ENCODE measurements at places on chromosomes 12 and 14.

DNA sequence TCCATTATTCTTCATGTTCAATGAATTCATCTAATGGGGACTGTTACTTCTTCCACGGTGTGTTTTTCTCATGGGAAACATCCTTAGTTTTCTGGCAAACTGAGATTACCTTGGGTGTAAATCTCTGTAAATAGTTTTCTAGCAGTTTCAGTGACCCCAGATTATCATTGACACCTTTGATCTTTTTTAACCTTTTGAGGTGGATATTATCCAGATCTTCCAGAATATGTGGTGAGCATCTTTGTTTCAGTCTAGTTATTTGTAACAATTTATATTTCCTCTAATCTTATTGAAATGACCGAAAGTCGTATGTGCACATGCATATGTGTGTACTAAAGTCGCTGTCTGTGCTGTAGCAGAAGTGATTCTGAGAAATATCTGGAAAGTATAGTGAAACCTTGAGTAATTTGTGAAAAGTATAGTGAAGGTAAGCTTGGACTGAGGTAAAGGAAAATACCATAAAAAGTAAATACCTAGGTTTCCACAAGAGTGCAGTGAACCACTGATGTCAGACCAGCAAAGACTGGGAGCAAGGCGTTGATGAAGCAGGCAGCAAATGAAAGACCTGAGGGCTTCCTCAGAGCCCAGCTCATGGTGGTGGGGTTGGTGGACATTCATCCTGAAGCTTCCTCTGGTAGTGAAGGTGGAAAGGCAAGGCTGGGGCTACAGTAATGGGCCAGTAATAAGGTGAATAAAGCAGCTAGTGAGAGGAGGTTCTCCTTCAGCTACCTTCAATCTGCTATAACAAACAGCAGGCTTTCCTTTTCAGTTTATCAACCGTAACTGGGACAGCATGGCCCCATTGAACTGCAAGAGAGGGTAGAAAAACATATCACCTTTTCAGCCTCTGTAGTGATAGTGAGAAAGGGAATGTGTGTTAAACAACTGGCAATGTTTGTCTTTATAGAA lies 480.2 kb upstream of the FBXO33 start:
- DNase-seq, result no peak

GRCh38 chr12:119642986-119643385 lies 24.9 kb upstream of the PRKAB1 start:
- DNase-seq, result no peak

GRCh38 chr14:85090681-85091080 lies 439.3 kb upstream of the FLRT2 start:
- no peak for DNase-seq

- no peak for DNase-seq
These were observed 69.7 kb downstream of the ARF6 start for GRCh38 chr14:49962621-49963020.

- no peak for DNase-seq
These were observed 208.2 kb upstream of the TMTC1 start for GRCh38 chr12:29991924-29992323.

DNA sequence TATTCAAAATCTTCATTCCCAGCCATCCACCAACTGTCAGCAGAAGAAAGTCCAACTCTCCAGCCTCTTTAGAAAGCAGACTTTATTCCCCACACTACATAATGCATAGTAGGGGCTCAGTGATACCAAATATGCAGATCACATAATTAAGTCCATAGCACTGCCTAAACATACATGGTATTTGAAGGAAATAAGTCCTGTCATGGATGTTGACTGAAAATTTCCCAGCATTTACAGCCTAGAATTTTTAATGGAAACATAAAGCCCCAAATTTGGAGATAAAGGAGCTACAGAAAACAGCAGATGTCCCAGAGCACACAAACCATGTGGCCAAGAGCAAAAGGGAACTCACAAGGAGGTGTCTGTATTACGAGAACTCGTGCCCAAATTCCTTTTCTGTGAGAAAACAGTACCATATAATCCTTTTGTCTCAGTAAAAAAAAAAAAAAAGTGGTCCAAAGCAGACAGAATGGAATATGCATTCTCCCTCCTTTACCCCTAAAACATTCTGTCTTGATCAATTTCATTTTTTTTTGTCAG lies 920.5 kb downstream of the NRXN3 start:
- no peak for DNase-seq

DNA sequence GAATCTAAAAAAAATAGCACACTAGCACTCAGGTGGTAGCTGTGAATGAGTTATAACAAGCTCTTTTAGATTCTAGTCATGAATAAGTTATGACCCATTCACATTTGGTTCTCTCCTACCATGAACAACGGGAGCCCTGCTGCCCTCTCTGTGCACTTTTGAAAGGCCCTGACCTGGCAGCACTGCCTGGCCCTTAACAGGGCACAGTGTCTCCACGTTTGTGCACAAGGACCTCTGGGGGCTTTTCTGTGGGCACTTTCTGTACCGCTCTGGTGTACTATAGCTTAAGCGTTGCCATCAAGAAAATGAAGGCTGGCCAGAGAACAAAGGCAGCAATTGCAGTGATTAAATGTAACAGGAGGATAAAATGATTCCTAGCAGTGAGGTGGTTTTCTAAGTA lies 21.2 kb downstream of the CCDC92 start:
- DNase-seq, result no peak

GRCh38 chr12:64389154-64389553 lies 1.4 kb downstream of the C12orf56 start:
- no peak for DNase-seq

- no peak for DNase-seq
These were observed 4.5 kb upstream of the DPF3 start for GRCh38 chr14:72898448-72898847.

GRCh38 chr12:94769047-94769420 lies 118.7 kb upstream of the TMCC3 start:
- no peak for DNase-seq

GRCh38 chr14:104805326-104805678 lies 4.4 kb downstream of the ZBTB42 start:
- DNase-seq, result no peak

DNA sequence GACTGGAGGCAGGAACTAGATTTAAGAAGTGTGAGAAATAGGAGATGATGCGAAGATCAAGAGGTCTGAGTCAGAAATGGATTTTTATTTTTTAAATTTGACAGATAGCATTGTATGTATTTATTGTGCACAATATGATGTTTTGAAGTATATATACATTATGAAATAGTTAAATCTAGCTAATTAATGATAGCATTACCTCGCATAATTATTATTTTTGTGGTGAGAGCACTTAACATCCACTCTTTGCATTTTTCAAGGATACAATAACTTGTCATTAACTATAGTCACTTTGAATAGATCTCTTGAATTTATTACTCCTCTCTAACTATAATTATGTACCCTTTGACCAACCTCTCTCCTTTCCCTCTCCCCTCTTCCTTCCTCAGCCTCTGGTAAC lies 3.7 kb downstream of the SMOC1 start:
- no peak for DNase-seq

DNA sequence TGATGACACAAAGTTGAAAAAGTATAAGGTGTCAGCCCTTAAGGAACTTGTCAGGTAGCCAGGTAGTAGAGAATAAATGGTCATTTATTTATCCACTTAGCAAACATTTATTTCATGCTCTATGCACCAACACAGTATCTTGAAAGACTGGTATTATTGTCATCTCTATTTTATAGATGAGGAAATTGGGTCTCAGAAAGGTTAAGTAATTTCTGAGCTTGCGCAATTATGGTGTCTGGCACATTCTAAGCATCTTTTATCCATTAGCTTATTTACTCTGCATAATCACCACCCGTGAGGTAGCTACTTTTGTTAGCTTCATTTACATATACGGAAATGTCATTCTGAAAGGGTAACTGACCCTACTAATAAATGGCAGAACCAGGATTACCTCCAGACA lies 2.5 kb upstream of the UTP20 start:
- no peak for DNase-seq

GRCh38 chr12:101493556-101493955 lies 18.4 kb downstream of the SPIC start:
- DNase-seq, result no peak

- DNase-seq, result no peak
These were observed 5.8 kb downstream of the RAB21 start for GRCh38 chr12:71760471-71760870.

DNA sequence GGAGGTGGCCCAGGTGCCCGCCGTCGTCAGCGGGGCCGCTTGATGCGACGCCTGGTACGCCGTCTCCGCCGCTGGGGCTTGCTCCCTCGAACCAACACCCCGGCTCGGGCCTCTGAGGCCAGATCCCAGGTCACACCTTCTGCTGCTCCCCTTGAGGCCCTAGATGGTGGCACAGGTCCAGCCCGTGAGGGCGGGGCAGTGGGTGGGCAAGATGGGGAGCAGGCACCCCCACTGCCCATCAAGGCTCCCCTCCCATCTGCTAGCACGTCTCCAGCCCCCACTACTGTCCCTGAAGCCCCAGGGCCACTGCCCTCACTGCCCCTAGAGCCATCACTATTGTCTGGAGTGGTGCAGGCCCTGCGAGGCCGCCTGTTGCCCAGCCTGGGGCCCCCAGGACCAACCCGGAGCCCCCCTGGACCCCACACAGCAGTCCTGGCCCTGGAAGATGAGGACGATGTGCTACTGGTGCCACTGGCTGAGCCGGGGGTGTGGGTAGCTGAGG lies 5.5 kb downstream of the LRP10 start:
- no peak for DNase-seq

GRCh38 chr14:74582910-74583581 lies 29.0 kb downstream of the LTBP2 start:
- DNase-seq, result no peak

- no peak for DNase-seq
These were observed 204.3 kb downstream of the ASCL1 start for GRCh38 chr12:103161582-103162362.

- no peak for DNase-seq
These were observed 958.4 kb downstream of the SLC6A15 start for GRCh38 chr12:83954071-83954789.

- no peak for DNase-seq
These were observed 78.8 kb downstream of the PAPOLA start for GRCh38 chr14:96581026-96581425.

GRCh38 chr14:52342849-52343596 lies 28.9 kb downstream of the PTGER2 start:
- no peak for DNase-seq

GRCh38 chr14:33634631-33635030 lies 316.2 kb downstream of the EGLN3 start:
- DNase-seq, result no peak

GRCh38 chr12:29273178-29273843 lies 107.7 kb downstream of the ERGIC2 start:
- no peak for DNase-seq

DNA sequence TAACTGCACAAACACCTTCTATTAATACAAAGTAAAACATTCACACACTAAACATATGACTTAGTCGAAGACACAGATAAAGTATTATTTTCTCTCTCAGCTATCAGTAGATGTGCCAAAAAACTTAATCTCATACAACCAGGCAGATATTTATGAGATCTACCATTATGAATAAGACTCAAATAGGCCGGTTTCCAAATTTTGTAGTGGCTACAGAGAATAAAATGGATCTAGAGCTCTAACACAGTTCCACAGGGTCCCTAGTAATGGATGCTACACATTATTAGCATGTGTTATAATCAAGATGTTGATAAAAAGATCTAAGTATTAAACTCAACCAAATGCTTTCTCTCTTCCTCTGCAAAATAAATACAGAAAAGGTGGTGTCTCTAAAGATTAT lies 10.4 kb downstream of the SAV1 start:
- DNase-seq, result no peak

- DNase-seq, result no peak
These were observed 10.9 kb upstream of the ADSS1 start for GRCh38 chr14:104712881-104713734.

DNA sequence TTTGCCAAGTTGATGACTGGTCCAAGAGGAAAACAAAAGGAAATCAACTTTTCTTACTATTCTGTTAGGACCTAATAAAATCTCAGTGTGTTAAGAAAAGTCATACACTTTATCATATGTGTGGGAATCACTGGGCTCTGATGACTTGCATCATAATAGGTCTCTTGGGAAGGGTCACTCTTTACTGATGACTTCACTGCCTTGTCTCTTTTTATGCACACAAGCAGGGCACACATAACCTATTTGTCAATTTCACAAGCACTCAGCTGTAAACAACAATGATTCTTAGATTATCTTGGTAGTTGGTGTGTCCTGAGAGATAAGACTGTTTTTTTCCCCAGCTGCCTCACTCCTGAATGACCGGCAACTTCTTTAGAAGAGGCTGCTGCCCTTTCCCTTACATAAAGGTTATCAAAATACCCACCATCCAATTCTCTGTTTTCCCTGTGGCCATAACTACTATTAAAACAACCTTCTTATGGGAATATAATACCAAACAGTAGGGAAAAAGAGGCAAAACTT lies 50.9 kb upstream of the INSM2 start:
- DNase-seq, result no peak

- no peak for DNase-seq
These were observed 192.2 kb downstream of the PRKD1 start for GRCh38 chr14:29735459-29735858.

GRCh38 chr12:33663000-33663654 lies 223.5 kb upstream of the SYT10 start:
- DNase-seq, result no peak

DNA sequence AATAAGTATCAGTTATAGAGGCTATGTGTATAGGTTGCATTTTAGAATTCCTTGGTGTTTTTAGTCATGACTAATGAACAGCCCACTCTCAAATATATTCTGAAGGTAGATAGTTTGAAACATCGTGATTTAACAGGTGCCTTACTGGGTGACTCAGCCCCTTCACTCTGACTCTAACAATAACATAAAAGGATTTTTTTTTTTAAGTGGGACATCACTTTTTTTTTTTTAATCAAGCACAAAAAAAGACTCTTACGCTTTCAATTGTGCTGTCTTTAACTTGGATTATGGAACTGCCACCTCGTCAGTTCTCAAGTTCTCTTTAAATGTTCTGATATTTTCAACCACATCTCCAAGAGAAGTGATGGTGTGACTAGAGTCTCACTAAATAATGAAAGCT lies 46.6 kb downstream of the PPFIA2 start:
- DNase-seq, result no peak

DNA sequence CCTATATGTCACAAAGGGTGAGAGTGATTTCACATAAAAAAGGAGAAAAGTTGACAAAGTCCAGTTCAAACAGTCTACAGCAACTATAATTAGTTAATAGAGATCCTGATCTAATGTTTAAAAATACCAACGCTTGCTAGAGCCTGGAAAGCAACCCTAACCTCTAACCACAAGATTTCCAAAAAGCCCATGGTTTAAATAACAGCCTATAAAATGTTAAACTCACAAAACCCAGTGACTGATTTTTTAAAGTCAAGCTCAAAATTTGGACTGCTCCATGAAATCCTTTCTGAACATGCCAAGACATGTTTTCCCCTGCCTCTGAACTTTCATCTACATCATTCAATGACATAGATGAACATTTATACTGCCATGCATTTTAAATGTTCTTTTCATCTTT lies 81.6 kb downstream of the PLEKHG7 start:
- no peak for DNase-seq

GRCh38 chr14:36426836-36427235 lies 93.2 kb downstream of the NKX2-1 start:
- no peak for DNase-seq

Data from activated T-helper 1 cell treated with anti-CD3 and anti-CD28 coated beads, Interleukin-2, amount 50 U/mL, for 16 hours (primary cell).